ENCODE measurements at places on chromosomes 4 and X.

DNA sequence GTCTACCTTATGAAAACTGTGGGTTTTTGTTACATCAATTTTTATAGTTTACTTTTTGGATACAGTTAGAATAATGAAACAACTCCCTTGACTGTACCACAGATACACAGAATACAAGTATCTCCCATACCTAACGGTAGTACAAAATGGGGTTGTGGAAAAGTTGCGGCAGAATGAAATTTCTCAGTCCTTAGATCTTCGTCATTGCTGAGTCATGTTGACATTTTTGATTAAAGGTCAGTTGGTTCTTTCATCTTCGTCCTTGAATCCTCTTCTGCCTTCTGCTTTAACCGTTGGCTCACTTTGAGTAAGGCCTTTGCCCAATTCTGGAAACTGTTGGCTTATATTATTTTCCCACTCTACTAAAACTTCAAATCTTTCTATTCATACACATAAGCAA lies 75.6 kb downstream of the TRIML1 start:
- DNase-seq: no peak

- DNase-seq: no peak
Measured at GRCh38 chr4:6194458-6195195, 5.7 kb downstream of the JAKMIP1 start.

DNA sequence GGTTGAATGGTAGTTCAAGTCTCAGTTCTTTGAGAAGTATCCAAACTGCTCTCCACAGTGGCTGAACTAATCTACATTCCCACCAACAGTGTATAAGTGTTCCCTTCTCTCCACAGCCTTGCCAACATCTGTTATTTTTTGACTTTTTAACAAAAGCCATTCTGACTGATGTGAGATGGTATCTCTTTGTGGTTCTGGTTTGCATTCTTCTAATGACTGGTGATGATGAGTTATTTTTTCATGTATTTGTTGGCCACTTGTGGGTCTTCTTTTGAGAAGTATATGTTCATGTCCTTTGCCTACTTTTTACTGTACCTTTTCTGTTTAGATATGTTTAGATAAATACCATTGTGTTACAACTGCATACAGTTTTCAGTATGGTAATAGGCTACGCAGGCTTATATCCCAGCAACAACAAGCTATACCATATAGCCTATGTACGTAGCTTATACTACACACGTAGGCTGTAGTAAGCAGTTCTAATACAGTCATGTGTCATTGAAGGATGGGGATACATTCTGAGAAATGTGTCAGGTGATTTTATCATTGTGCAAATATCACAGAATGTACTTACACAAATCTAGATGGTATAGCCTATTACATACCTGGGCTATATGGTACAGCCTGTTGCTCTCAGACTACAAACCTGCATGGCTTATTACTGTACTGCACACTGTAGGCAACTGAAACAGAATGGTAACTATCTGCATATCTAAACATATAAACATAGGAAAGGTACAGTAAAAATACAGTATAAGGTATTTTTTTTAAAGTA lies 28.1 kb downstream of the KLHL8 start:
- DNase-seq: no peak

DNA sequence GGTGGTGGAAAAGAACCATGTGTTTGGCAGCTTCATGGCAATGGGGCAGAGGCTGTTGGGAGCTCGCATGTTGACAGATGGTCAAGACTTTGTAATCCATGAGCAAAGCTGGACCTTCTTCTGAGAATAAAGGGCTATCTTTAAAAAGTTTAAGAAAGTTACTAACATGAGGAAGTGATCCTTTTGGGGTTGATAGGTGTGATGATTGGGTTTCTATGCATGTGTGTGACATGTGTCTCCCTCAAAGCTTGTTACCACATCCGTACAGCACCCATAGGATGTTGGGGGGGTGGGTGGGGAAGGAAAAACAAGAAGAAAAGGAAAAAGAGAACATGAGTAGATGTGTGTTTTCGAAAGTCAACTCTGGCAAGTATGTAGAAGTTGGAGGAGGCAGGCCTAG lies 123.0 kb upstream of the TLR3 start:
- DNase-seq: no peak

GRCh38 chr4:125317525-125317877 lies 2.7 kb downstream of the FAT4 start:
- no peak for DNase-seq

GRCh38 chr4:152099061-152099425 lies 338.2 kb upstream of the GATB start:
- DNase-seq: no peak

GRCh38 chrX:52574416-52575275 lies 57.8 kb upstream of the XAGE1B start:
- DNase-seq: peak; percentile 3

DNA sequence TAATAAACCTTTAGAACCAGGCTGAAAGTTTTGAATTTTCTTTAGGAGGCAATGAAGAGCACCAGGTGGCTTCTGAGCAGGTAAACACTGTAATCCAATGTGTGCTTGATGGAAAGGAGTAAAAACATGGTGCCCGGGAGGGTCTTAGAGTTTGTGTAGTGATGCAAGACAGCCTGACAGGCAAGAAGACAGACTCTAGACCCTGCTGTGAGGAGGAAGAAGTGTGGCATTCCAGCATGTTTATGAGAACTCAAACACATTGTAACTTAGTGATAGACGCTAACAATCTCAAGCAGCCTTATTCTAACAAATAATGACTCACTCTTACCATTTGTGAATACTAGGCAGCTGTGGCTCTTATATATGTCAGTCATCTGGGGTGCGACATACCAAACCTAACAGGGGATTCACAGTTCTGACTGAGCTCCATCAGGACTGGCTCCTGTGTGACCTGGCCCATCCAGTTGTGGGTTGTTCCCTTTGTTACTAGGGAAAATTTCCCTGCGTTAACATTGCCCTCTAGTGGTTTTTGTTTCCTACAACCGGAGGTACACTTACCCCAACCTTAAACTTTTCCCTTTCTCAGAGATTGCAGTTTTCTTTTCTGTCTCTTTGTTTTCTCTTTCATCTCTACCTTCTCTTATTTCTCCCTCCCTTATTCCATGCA lies 53.8 kb downstream of the VSIG4 start:
- DNase-seq: peak; percentile 3

- no peak for DNase-seq
Measured at GRCh38 chrX:360496-361150, 26.1 kb downstream of the PPP2R3B start.

DNA sequence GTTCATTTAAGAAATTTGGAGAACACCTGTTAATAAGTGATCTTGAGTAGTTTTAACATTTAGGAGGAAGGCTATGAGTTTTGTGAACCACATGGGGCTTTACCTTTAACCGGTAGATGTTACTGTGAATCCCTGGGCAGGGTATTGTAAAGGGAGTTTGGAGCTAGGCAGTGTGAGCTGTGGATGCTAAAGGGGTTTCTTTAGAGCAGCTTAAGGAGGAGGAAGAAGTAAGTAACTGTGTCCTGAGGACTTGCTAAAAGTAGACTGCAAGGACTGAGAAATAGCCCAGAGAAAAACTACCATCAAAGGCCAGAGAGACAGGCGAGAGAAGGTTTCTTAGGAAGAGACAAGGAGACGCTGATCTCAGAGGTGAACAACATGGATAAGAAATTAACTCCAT lies 5.6 kb downstream of the RHOH start:
- DNase-seq: no peak

DNA sequence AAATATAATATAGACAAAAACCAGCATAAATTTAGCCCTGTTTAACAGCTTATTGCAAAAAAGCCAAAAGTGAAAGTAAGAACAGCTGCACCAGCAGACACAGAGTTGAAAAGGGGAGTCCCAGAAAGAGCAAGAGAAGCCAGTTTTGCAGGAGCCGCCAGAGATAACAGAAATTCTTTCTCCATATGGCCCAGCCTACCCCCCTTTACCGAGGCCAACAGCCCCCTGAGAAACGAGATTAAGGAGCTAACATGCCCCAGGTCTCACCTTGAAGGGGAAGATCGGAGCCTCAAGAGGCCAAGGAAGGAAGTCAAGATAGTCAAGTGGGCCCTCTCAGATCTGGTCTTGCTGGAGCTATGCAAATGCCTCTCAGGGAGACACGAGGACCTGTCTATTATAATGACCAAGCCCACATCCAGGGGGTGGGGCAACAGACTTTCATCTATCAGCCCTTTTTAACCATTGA lies 4.8 kb downstream of the ACOX3 start:
- no peak for DNase-seq

DNA sequence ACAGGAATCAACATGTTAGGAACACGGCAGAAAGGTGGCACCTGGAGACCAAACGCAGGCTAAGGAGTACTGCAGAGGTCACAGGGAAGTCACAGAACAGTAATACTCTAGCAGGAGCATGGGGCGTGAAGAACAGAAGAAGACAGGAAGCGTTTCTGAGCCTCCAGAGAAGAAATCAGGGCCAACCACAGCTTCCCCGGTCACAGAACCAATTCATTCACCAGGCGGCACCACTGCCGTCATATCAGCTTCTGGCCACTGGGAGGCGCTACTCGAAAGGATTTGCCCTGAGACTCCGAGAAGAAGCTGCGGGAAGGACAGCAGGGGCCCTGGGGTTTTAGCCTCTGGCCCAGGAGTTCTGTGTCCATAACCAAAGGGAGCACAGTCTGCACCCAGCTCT lies 78.0 kb upstream of the DRD5 start:
- no peak for DNase-seq

- DNase-seq: no peak
Measured at GRCh38 chr4:62075521-62075920, 875.4 kb downstream of the ADGRL3 start.

DNA sequence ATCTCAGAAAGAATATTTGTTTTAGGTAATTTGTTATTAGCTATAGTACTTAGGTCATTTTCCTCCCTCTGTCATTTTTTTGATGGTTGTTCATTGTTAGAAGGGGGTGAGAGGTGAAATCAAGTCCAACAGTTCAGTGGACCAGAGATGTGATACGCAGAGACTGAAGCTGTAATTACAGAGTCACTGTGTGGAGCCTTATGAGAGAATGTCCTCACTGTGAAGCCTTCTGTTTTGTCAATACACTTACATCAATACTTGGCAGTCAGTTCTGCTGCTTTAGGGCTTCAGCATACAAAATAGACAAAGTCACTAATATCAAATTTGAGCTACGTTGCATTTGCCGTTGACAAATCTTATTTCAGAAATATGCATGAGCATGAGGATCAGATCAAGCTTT lies 692.5 kb downstream of the C4orf33 start:
- DNase-seq: no peak

- DNase-seq: no peak
Measured at GRCh38 chrX:107979534-107979933, 2.6 kb downstream of the TEX13B start.

DNA sequence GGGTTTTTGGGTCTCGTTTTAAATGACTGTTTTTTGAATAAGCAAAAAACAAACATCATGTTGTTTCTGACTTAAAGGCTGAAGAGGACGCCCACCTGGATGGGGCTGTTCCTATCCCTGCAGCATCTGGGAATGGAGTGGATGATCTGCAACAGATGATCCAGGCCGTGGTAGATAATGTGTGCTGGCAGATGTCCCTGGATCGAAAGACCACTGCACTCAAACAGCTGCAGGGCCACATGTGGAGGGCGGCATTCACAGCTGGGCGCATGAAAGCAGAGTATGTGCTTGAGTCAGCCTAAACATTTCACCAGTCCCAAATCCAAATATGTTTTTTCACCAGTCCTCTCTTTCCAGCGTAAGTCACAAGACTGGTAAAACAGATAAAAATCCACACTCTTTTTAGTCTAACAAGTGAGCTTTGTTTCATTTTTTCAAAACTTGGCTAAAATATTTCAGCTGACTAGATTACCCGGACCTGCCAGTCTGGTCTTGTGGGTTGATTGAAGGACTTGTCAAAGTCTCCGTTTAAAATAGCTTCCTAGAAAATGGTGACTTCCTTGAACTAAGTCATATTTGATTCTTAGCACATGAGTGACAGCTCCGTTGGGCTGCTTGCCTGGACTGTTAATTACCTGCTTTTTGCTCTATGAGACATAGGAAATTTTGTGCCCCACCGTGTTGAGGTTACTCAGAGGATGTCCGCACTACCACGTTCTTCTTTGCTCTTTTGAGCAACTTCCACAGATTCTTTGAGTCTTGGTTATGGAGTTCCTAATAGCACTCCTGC lies 20.8 kb downstream of the ENOPH1 start:
- DNase-seq: no peak

- DNase-seq: no peak
Measured at GRCh38 chrX:40579141-40579540, 1.6 kb upstream of the ATP6AP2 start.

DNA sequence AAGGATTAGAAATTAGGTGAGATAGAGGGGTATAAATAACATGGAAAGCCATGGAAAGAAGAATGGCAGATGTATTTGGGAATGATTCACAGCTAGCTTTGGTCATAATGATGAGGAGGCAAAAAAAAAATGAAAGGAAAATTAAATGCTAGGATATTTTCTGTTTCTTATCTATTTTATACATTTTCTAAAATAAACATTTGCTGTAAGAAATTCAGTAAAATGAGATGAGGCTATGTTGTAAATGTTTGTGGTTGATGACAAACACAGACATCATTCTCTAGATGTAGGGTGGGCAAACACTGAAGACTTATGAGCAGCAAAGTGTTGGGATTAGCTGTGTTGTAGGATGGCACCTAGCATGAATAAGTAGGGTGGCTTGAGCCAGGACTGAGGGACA lies 407.1 kb downstream of the IL15 start:
- DNase-seq: no peak

- DNase-seq: peak; percentile 66
Measured at GRCh38 chr4:73687421-73687820, 52.9 kb upstream of the CXCL8 start.

- DNase-seq: no peak
Measured at GRCh38 chr4:147617841-147618691, 869 bp downstream of the TMEM184C start.

DNA sequence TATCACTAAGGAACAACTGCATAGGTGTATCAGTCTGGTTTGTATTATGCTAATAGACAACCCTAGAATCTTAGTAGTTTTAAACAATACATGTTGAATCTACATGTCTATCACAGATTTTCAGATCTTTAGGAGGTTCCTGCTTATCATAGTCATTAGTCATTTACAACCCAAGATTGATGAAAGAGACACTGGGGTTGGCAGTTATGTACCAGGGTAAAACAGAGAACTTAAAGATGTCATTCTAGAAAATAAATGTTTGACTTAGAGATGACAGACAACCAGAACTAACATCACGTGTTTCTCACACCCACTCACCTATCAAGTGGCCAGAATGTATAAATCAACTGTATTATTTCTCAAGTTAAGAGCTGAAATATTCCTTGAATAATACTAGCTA lies 181.9 kb downstream of the PABPC4L start:
- DNase-seq: no peak
